ENCODE measurements at places on chromosomes 3 and 15. TPM values are rescaled to one million over a fixed set of nuclear protein-coding genes. Genes with fewer than 3 reads are reported as not detected.

The CPLX3 gene
- total RNA-seq = 0.12 TPM

The UCN2 gene
- not detected for total RNA-seq

DNA sequence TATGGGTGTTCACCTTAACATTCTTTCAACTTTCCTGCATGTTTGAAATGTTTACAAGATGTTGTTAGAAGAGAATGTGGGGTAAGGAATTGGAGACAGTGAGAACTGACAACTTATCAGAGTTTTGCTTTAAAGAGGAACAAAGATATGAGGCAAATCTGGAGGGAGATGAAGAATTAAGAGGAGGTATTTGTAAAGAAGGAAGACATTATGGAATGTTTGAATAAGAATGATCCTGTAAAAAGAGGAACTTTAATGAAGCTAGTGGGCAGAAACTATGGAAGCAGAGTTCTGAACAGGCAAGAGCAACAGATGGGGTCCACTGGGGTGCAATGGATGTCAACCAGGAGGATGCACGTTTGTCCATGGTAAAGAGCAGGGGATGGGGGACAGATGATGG, 27.7 kb downstream of the PLD1 start:
- DNase-seq = no peak

DNA sequence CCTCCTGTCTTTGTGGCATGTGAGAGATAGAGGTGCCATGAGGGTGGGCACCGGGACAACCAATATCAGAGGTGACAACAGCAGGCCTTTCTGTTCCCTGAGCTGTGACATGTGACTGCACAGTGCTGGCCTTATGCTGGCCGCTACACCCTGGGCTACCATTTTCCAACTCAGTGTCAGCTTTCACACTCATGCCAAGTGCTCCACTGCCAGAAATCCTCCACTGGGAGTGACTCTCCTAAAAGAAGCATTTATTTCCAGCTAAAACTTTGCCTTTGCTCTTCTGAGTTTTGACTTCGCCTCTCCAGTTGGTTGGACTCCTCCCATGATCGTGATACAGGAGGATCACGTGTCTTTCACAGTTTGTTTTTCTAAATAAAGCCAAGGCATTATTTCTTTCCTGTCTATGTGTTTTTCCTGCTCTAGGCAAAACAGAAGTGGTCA, 31.4 kb downstream of the CA12 start:
- DNase-seq = no peak

- no peak for DNase-seq
These were observed 147.8 kb downstream of the SHOX2 start for GRCh38 chr3:157958457-157958856.

All from activated CD4-positive, alpha-beta T cell treated with anti-CD3 and anti-CD28 coated beads, Interleukin-2, amount 10 ng/mL, durations not matched to agents 7 days and 5 days (primary cell).